ENCODE measurements at places on chromosomes 3 and 15.
A peak's percentile ranks its signal among the peaks of the same experiment; 100 is the strongest.

- no peak for DNase-seq
Measured at GRCh38 chr15:60039316-60039715, 35.2 kb downstream of the FOXB1 start.

DNA sequence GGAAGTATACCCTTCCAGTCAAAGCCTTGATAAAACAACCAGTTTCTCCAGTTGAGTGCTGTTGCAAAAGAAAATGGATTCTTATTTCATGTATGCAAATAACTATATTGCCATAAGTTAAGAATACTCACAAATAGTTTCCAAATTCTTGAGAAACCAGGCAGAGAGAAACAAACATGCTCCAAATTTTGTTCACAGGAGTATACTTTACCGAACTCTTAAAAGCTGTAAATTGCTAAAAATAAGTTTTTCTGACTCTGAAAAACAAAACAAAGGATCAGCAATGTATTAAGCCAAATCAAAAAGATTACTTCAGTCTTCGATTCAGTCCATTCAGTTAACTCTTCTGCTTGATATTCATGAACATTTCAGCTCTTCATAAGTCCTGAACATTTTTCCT lies 646.5 kb downstream of the MCTP2 start:
- DNase-seq = no peak

DNA sequence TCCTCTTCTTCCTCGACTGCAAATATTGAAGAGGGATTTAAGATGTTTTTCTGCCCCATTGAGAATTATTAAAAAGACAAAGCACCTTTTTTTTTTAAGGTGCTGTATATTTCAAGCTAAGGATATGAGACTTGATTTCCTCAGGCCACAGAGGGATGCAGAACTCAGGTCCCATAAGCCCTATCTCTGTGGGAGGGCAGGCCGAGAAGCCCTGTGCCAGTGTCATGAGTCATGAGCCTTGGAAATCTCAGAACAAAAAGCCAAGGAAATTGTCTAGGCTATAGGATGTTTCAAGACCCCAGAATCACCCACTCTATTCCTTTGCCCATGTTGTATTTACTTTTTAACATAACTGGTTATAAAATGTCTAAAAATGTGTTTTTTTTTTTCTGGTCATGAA lies 7.3 kb downstream of the ESYT3 start:
- DNase-seq = no peak

GRCh38 chr15:77018796-77019505 lies 24.0 kb downstream of the PSTPIP1 start:
- DNase-seq = no peak

- no peak for DNase-seq
Measured at GRCh38 chr15:31305375-31305774, 21.3 kb upstream of the KLF13 start.

DNA sequence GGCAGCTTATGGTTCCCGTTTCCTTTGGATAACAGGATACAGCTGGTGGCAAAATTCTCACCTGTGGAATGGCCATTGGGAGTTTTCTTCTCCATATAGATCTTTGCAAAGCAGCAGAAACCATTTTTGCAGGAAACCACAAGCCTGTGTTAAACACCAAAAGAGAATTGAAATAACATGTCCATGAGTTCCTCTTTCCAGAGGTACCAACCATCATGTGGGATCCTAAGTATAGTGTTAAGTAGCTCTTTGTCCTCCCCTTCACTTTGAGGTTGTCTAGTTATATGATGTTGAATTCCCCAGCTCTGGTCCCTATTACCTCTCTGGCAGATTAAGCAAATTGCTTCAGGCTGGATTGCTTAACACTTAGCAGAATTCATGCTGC lies 94.9 kb downstream of the AKAP13 start:
- no peak for DNase-seq

GRCh38 chr15:75163150-75163564 lies 38.5 kb upstream of the C15orf39 start:
- no peak for DNase-seq

- DNase-seq = no peak
Measured at GRCh38 chr15:42069496-42070278, 24.7 kb downstream of the PLA2G4D start.

- peak; percentile 63 for DNase-seq
Measured at GRCh38 chr15:31024330-31024729, 32.9 kb upstream of the MTMR10 start.

- no peak for DNase-seq
Measured at GRCh38 chr3:43156812-43157455, 51.1 kb upstream of the POMGNT2 start.

- no peak for DNase-seq
Measured at GRCh38 chr3:33877187-33877586, 78.8 kb downstream of the PDCD6IP start.

DNA sequence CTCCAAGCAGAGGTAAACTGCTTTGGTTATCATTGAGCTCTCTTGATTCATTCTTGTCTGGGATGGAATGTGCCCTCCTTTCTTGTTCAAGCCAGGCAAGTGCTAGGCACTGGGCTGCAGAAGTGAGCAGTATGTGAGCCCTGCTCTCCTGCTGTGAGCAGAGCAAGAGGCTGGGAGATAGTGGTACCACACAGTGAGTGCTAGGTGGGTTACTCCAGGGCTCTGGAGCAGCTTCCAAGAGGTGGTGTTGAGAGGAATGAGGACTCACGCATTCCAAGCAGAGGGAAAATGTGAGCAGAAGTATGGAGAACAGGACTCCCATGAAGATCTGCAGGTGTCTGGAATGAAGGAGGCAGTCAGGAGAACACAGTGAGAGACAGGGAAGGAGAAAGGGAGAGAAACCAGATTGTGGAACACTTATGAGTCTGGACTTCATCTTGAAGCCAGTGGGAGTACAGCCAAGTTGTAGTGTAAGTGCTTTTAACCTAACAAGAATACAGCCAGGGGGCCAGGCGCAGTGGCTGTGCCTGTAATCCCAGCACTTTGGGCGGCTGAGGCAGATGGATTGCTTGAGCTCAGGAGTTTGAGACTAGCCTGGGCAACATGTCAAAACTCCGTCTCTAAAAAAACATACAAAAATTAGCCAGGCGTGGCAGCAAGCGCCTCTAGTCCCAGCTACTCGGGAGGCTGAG lies 199.9 kb upstream of the CTDSPL start:
- DNase-seq = no peak

- DNase-seq = no peak
Measured at GRCh38 chr3:49362561-49362960, 4.4 kb upstream of the GPX1 start.

GRCh38 chr15:77014132-77015081 lies 19.5 kb downstream of the PSTPIP1 start:
- DNase-seq = no peak

GRCh38 chr15:88181613-88182012 lies 74.9 kb downstream of the NTRK3 start:
- DNase-seq = no peak

GRCh38 chr15:70185251-70185711 lies 87.6 kb upstream of the TLE3 start:
- no peak for DNase-seq

DNA sequence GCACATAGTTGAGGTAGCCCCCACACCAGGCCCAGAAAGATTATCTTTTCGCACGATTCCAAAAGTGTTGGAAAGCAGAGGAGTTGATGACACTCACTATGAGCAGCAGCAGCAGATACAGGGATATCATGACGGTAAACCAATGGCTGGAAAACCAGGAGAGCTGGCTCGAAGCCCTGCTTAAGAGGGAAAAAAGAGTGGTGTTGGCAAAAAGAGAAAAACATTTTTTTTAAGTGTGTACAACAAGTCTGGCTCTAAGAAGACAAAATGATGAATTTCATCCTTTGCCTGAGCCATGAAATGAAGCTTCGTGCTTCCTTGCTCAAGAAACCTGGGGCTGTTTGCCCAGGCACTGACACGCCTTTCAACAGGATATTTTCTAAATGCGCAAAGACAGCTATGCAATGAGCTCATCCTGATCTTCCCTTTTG lies 27.3 kb downstream of the PARP16 start:
- no peak for DNase-seq

GRCh38 chr3:184652465-184652864 lies 59.4 kb downstream of the MAGEF1 start:
- DNase-seq = no peak

- no peak for DNase-seq
Measured at GRCh38 chr15:80946576-80946975, 43.0 kb downstream of the MESD start.

- DNase-seq = no peak
Measured at GRCh38 chr3:65786890-65787289, 251.8 kb downstream of the MAGI1 start.

- peak; percentile 78 for DNase-seq
Measured at GRCh38 chr3:58588030-58588614, 10.9 kb upstream of the FAM107A start.

DNA sequence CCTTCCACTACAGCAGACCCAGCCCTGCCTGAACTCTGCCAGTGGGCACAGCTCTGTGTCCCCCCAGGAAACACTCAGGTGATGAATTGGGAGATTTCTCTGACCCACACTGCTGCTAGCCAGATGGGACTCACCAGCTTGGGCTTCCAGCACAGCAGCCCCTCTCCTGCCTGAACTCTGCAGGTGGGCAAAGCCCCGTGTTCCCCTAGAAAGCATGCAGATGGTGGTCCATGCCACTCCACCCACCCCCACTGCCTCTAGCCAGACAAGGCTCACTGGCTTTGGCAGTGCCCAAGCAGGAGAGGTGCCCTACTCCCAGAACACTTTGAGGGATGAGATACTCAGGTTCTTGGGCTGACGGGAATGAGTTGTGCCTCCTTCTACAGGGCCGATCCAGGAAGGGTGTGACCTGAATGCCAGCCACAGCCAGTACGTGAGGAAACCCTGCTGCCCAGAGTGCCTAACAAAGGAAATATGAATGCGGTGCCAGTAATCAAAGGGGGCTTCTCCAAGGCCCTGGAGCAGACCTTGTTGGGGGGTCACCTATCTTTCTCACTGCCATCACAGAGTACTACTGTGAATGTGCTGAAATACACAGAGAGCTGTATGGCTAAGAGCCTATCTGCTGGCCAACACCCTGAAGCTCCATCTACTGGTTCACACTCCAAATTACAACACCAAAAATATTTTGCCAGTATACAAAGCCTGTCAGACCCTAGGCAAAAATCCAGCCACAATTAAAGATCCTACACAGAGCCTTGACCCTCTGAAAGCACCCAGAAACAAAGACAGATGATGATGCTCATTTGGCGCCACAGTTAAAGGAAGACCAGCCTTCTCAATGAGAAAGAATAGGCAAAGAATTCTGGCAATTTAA lies 61.9 kb downstream of the BTLA start:
- DNase-seq = peak; percentile 32

- DNase-seq = peak; percentile 89
Measured at GRCh38 chr15:75195122-75195765, 6.4 kb upstream of the C15orf39 start.

- peak; percentile 43 for DNase-seq
Measured at GRCh38 chr3:167032267-167032876, 347.7 kb downstream of the ZBBX start.

DNA sequence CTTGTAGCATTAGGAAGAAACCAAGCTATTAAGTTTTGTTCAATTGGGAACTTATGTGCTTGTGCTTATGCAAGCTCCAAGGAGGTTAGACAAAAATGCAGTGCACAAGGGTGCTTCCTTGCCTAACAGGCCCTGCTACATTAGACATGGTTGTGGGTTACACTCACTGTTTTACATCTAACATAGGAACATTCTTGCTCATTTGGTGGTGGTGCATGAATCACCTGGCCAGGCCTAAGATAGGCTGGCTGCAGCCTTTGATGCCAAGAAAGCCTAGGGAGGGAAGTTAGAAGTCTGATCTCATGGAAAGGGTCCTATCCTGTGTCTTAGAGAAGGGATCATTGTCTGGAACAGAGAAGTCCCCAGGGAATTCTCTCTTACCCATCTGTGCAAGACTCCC lies 43.5 kb downstream of the CA12 start:
- DNase-seq = no peak

GRCh38 chr3:174325834-174326700 lies 533.1 kb upstream of the NAALADL2 start:
- DNase-seq = no peak

DNA sequence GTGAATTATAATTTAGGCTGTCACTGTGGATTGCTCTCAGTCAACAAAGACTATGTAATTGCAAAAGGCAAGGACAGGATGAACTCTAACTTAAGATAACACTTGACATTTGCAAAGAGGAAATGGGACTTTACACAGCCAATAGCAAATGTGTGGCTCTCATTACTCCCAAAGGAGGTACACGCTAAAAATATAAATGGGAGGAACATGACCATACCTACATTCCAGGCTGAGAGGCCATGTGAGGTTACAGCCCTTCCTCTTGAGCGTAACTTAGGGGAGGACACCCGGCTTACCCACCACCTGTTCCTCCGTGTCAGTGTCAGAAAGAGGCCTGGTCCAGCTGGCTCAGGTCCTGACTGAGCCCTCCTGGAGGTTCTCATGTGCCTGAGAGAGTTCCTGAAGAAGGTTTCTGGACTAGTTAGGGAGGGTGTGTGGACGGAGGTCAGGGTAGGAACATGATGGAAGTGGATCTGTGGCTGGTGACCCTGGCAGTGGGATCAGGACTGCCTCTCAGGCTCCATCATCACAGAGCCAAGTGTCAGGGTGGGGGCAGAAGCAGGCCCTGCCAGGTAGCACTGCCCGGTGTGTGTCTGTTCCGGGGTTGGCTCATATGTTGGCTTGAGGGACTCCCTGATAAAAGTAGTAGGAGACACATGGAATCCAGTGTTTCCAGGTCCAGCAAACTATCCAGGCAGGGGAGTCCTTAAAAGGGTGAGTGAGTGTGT lies 7.9 kb downstream of the POPDC2 start:
- no peak for DNase-seq

GRCh38 chr3:29773481-29773880 lies 492.6 kb downstream of the RBMS3 start:
- DNase-seq = peak; percentile 19

DNA sequence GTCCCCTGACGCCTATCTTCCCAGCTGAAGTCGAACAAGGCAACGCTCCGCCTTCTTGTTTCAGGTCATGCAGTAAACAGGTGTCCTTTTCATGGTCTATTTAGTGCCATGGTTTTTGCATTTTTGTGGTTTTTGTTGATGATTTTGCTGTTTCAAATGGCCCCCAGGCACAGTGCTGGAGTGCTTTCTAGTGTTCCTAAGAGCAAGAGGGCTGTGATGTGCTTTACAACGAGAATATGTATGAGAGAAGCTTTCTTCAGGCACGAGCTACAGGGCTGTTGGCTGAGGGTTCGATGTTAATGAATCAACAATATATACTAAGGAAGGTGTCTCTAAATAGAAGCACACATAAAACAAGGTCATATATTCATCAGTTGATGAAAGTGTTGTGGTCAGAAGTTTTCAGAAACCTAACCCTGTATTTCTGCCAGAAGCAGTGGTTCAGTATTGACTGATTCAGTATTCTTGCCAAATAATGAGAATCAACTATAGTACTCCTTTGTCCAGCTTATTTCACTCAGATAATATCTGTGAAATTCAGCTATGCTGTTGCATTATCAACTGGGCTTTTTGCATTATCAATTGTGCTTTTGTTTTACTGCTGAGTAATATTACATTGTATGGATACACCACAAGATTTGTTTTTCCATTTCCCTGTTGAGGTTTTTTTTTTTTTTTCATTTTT lies 18.5 kb downstream of the LIMD1 start:
- DNase-seq = no peak

DNA sequence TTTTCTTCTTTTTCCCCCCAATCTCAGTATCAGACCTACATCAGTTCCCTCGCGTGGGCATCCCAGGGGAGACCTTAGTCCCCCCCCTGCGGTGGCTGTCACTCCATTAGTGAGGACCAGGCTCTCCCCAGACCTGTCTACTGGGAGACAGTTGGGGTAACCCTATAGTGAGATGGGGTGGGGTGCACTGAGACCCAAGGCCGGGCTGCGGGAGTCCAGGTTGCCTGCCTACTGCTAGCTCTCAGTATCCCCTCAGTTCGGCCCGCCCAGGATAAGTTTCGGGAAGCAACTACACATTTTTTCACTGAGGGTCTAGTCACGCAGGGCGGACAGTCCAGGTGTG lies 671 bp upstream of the DCUN1D1 start:
- DNase-seq = no peak

Data from iPS-NIHi11 (cell line).